CD8-positive, alpha-beta memory T cell (primary cell): ENCODE measurements at places on chromosomes 1 and 21. TPM values are rescaled to one million over a fixed set of nuclear protein-coding genes. Genes with fewer than 3 reads are reported as not detected.

DNA sequence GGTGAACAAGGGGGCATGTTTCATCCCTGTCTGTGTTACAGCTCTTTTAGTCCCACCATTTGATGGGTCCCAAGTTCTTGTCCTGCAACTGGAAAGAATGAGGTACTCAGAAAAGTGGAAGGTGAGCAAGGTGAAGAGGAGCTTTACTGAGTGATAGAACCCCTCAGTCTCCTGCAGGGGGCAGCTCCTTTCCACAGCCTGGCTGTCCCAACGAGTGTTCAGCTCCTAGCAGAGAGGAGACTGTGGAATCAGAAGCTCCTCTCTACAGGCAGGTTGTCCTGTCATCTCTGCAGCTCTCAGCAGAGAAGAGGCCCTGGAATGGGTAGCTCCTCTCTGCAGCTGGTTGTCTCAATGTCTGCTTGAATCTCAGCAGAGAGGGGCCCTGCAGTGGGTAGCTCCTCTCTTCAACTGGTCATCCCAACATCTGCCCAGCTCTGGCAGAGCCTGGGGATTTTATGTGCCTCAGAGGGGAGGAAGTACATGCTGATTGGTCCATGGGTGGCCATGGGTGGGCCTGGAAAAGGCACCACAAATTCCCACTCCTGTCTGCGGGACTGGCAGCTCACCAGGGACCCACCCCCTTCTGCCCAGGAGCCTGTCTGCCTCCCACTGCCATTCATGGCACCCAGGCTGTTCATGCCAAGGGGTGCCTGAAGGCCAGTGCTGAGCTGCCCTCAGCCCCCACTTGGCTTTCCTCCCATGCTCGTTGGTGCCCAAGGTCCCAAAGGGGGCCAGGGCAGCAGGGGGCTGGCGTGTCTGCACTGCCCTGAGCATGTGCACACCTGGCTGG, 25.7 kb downstream of the LDLRAD1 start:
- no peaks in the 10 kb centered on the region for H3K4me1 ChIP-seq
- H3K27me3 ChIP-seq: no peaks in the 10 kb centered on the region
- H3K27ac ChIP-seq: no peak overlapping the region
- H3K4me3 ChIP-seq: no peak overlapping the region

GRCh38 chr21:34862951-34863350, 186.2 kb downstream of the RUNX1 start:
- DNase-seq: no peak
- no peak overlapping the region for H3K4me3 ChIP-seq
- H3K27ac ChIP-seq: no peak overlapping the region
- H3K4me1 ChIP-seq: peaks cover 13% of the 10 kb centered on the region

DNA sequence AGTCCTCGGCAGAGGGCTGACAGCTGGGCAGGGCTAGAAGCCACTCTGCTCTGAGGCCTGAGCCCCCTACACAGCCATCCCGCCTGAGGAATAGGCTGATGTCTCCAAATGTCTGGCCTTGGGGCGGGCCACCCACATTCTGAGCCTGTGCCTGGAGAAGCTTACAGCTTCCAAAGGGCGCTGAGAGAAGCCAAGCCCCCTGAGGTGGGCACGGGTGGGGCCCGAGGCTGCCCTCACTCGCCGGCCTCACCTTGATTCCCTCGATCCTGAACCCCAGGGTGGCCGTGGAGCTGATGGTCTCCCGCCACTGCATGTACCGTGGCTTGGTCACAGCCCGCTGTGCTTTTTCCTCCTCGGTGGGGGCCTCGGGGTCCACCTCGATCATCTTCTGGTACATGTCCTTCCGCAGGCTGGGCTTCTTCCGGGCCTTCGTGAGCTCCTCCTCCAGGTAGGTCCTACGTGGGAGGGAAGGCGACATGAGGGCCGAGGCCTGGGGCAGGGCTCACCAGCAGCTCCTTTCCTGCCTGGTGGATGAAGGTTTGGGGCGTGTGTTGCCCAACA, 93.2 kb downstream of the STUM start:
- peaks cover 52% of the 10 kb centered on the region for H3K36me3 ChIP-seq
- DNase-seq: peak; percentile 42
- no peak overlapping the region for H3K27ac ChIP-seq
- H3K27me3 ChIP-seq: no peaks in the 10 kb centered on the region
- H3K4me1 ChIP-seq: peaks cover 51% of the 10 kb centered on the region
- no peak overlapping the region for H3K4me3 ChIP-seq

- H3K4me1 ChIP-seq: no peaks in the 10 kb centered on the region
- H3K36me3 ChIP-seq: no peaks in the 10 kb centered on the region
- no peak for DNase-seq
- no peak overlapping the region for H3K4me3 ChIP-seq
Measured at GRCh38 chr21:24208562-24209260, 1398.6 kb downstream of the MRPL39 start.

DNA sequence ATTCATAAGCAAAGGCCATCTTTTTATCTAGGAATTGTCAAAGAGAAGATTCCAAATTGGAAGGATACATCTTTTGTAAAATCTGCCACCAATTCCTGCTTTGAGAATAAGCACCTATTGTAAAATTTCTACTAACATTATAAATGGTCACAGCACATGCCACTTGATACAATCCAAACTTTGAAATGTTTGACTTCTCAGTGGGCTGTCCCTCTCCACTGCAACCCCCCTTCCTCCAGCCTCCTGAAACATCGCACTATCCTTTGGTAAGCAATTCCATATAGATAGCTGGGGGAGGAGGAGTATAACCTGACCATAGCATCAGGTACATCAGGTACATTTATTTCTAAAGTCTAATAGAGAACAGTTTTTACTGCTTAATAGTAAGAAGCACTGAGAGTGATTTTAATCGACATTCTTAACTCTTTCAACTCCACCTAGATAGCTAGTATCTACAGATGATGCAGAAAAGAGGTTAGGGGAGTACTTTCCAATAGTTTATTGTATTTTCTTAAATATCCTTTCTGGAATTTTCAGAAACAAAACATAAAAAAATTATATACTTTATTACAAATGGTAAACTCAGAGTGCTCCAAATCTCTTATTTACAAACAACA, 2.9 kb downstream of the JUN start:
- no peaks in the 10 kb centered on the region for H3K27me3 ChIP-seq
- H3K27ac ChIP-seq: no peak overlapping the region
- H3K36me3 ChIP-seq: no peaks in the 10 kb centered on the region
- H3K4me3 ChIP-seq: no peak overlapping the region
- peak; percentile 30 for DNase-seq

The TAS1R1 gene
- total RNA-seq: not detected

GRCh38 chr21:40976198-40977109, 129.5 kb upstream of the DSCAM start:
- H3K27ac ChIP-seq: no peak overlapping the region
- no peaks in the 10 kb centered on the region for H3K27me3 ChIP-seq
- H3K36me3 ChIP-seq: no peaks in the 10 kb centered on the region

- peaks cover 8% of the 10 kb centered on the region for H3K4me1 ChIP-seq
- DNase-seq: no peak
- H3K36me3 ChIP-seq: no peaks in the 10 kb centered on the region
- no peak overlapping the region for H3K4me3 ChIP-seq
- no peaks in the 10 kb centered on the region for H3K27me3 ChIP-seq
Measured at GRCh38 chr1:156148216-156148615, 5.2 kb upstream of the SEMA4A start.

DNA sequence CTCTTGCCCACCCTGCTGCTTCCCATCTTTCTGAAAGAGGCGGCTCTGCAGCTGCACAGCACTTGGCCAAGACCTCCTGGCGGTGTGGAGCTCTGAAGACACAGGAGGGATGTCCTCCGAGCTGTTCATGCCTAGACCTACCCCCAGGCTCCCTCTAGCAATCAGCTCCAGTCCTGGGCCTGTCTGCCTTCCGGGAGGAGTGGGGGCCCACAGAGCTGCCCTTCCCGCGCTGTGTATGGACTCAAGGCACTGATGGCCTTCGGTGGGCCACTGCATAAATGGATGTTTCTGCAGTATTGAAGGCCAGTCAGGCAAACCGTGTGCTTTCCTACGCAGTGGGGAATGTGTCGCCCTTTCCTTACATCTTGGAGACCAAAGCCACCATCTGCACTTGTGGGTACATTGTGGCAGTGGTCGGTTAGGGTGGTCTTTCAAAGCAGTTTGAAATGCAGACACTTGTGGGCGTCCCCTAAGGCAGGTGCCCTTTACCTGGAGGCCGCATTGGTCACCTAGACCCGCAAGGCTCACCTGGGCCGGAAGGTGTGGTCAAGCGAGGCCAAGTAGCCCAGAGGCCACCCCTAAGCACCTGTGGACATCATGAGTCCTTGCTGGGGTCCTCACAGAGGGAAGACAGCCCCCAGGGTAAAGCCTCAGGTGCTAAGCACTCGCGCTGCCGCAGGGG, 912 bp upstream of the PKNOX1 start:
- H3K4me1 ChIP-seq: peaks cover 18% of the 10 kb centered on the region
- H3K27me3 ChIP-seq: no peaks in the 10 kb centered on the region
- H3K4me3 ChIP-seq: peak overlapping the region; percentile 83
- peak overlapping the region; percentile 88 for H3K27ac ChIP-seq
- DNase-seq: no peak

The PBXIP1 gene
- 35.9 TPM for total RNA-seq

The HPDL gene
- total RNA-seq: 42.4 TPM

DNA sequence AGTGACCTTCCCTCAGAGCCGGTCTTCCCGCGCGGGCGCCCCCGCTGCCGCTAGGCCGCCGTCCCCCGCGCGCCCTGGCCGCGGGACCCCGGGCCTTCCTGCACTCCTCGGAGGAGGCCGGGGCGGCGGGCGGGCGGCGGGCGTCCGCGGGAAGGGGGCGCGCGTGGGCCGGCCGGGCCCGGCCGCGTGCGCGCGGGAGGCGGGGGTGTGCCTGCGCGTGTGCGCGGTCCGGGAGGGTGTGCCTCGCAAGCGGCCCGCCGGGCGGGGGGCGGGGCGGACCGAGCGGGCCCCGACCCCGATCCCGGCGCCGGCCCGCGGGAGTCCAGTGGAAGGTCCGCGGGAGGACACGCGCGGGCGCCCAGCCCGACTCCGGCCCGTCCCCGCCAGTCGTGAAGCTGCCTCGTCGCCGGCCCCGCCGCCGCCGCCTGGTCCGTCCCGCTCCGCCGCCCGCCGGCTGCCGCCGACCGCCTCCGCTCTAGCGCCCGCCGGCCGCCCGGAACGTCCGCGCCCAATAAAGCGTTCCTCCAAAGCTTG, 438 bp downstream of the MRPS6 start:
- H3K4me3 ChIP-seq: peak overlapping the region; percentile 61
- H3K36me3 ChIP-seq: no peaks in the 10 kb centered on the region
- H3K4me1 ChIP-seq: peaks cover 43% of the 10 kb centered on the region
- peak; percentile 63 for DNase-seq
- peak overlapping the region; percentile 63 for H3K27ac ChIP-seq

The MYOG gene
- total RNA-seq: not detected

The OR6K3 gene
- not detected for total RNA-seq

GRCh38 chr21:43811262-43812105, 22.1 kb downstream of the RRP1 start:
- H3K36me3 ChIP-seq: no peaks in the 10 kb centered on the region
- peak overlapping the region; percentile 54 for H3K27ac ChIP-seq
- DNase-seq: no peak
- no peak overlapping the region for H3K4me3 ChIP-seq
- no peaks in the 10 kb centered on the region for H3K27me3 ChIP-seq

DNA sequence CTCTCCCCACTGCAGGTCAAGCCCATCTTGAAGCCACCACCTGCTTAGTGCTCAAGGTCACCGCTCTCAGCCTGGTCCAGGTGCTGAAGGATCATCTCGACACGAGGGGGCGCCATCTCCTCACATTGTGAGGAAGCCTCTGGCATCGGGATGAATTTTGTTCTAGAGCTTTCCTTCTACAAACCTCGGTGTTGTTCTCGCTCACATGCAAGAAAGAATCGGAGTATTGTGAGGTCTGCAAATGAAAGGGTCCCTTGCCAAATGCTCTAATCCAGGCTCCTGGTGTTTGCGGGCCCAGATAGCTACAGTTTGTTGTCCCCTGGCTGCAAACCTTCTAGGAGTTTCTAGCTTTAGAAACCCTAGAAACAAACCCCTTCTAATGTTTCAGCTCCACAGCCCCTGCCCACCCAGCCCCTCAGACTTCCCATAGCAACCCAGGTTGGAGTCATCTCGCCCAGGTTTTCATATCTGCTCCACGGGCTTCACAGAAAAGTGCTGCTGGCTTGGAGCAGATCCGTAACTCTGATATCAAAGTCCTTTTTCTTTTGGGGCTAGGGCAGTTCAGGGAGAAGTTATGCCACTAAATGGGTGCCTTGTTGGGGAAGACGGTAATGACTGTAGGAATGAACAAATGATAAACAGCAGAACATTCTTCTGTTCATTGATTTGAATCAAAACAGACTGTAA, 8.6 kb upstream of the ATP5PO start:
- no peak overlapping the region for H3K27ac ChIP-seq
- H3K36me3 ChIP-seq: no peaks in the 10 kb centered on the region
- peak; percentile 80 for DNase-seq
- peaks cover 12% of the 10 kb centered on the region for H3K4me1 ChIP-seq
- peak overlapping the region; percentile 13 for H3K4me3 ChIP-seq

The FMO5 gene
- 0.35 TPM for total RNA-seq
